Vagina (tissue), 2 donors: ENCODE measurements at places on chromosomes 7 and 10. TPM values are rescaled to one million over a fixed set of nuclear protein-coding genes. Genes with fewer than 3 reads are reported as not detected.

The LOXL4 gene
- 5.2 TPM for total RNA-seq

The OR6B1 gene
- not detected for total RNA-seq

The TEX36 gene
- total RNA-seq: not detected

The AGMO gene
- total RNA-seq: 0.98 TPM

The VTI1A gene
- total RNA-seq: 49.1 TPM

The NUTM2A gene
- total RNA-seq: 0.98 TPM

The SPDYE2B gene
- not detected for total RNA-seq

The RNLS gene
- 13.3 TPM for total RNA-seq

GRCh38 chr7:95529701-95530100 lies 44.0 kb downstream of the ASB4 start:
- H3K27ac ChIP-seq: no peak overlapping the region
- H3K4me3 ChIP-seq: no peak overlapping the region
- H3K36me3 ChIP-seq: no peaks in the 10 kb centered on the region
- no peak for DNase-seq
- no peaks in the 10 kb centered on the region for H3K27me3 ChIP-seq

DNA sequence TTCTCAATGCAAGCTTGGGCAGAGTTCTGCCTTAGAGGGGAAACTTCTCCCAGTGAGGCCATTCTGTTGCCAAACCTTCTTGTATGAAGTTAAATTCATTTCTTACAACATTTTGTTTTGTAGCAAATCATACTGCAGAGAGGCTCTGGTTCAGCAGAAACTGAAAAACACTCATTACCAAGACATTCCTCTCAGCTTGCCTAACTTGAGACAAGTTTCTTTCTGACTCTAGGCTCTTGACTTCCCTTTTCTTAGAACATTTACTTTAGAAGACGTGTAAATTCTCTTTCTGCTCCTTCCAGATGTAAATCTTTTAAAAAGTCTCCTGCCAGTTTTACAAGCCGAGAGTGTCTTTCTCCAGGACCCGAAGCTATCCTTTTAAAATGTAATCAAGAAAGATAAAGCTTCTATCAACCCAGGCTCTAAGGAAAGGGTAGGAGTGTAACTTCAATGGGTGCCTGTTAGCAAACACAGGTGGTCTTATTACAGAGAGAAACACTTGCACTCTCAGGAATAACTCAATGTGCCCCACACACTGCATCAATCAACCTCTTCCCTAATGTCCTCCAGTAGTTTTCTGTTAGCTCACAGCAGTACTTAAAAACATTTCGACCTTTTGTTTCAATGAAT lies 80.5 kb upstream of the TAS2R16 start:
- no peak overlapping the region for H3K27ac ChIP-seq
- no peaks in the 10 kb centered on the region for H3K36me3 ChIP-seq
- no peak overlapping the region for H3K4me3 ChIP-seq
- no peaks in the 10 kb centered on the region for H3K4me1 ChIP-seq

GRCh38 chr7:21923658-21924057 lies 22.0 kb downstream of the CDCA7L start:
- no peak for DNase-seq
- no peaks in the 10 kb centered on the region for H3K27me3 ChIP-seq
- no peaks in the 10 kb centered on the region for H3K36me3 ChIP-seq
- no peak overlapping the region for H3K27ac ChIP-seq
- no peak overlapping the region for H3K4me3 ChIP-seq
- no peaks in the 10 kb centered on the region for H3K4me1 ChIP-seq

DNA sequence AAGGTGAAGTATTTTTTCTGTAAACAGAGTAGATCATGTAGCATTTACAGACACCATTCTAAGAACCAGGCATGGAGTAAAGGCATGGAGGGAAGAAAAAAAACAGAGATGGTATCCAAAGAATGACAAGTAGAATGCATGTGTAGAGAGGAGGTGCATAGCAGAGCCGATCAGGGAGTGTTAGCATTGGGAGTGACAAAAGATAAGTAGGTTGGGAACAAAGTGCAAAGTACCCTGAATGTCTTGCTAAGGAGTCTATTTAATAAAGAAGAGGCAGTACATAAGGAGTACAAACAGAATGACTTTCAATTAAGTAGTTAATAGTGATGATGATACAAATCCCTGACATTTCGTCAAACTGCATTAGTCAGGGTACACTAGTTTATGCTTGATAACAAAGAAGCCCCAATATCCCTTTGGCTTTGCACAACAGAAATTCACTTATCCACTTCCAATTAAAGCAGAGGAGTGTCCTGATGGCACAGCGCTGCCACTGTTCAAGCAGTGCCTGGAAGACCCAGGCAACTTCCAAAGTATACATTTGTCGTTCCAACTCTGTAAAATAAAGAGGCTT lies 371.5 kb downstream of the TNS3 start:
- no peak overlapping the region for H3K4me3 ChIP-seq
- H3K27me3 ChIP-seq: no peaks in the 10 kb centered on the region
- no peaks in the 10 kb centered on the region for H3K36me3 ChIP-seq

GRCh38 chr7:53358269-53358668 lies 322.8 kb downstream of the POM121L12 start:
- H3K27me3 ChIP-seq: no peaks in the 10 kb centered on the region
- H3K4me1 ChIP-seq: no peaks in the 10 kb centered on the region
- H3K4me3 ChIP-seq: no peak overlapping the region
- H3K36me3 ChIP-seq: no peaks in the 10 kb centered on the region
- H3K27ac ChIP-seq: no peak overlapping the region

DNA sequence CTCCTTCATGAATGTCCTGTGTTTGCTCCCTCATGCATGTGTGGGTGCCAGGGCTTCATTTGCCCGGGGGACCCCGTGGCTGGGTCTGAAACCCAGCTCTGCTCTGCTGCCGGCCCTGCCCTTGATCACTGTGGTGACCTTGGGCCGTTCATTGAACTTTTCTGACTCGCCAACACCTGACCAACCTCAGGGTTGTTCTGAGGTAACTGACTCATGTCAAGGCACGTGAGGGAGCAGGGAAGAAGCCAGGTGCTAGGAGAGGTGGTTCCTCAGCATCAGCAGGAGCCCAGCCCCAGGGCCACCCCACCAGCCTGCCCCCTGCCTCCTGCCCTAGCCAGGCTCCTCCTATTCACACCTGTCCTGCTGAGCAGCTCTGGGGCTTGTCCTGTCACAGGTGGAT lies 47.9 kb downstream of the TBATA start:
- H3K27ac ChIP-seq: no peak overlapping the region
- no peak for DNase-seq
- no peaks in the 10 kb centered on the region for H3K27me3 ChIP-seq
- no peak overlapping the region for H3K4me3 ChIP-seq
- H3K36me3 ChIP-seq: no peaks in the 10 kb centered on the region

GRCh38 chr7:5661942-5662341 lies 119.5 kb downstream of the RNF216 start:
- DNase-seq: no peak
- no peak overlapping the region for H3K27ac ChIP-seq
- no peak overlapping the region for H3K4me3 ChIP-seq
- no peaks in the 10 kb centered on the region for H3K36me3 ChIP-seq

GRCh38 chr10:127081851-127082345 lies 114.5 kb downstream of the INSYN2A start:
- H3K4me1 ChIP-seq: no peaks in the 10 kb centered on the region
- DNase-seq: no peak
- H3K36me3 ChIP-seq: no peaks in the 10 kb centered on the region
- H3K4me3 ChIP-seq: no peak overlapping the region
- no peak overlapping the region for H3K27ac ChIP-seq

DNA sequence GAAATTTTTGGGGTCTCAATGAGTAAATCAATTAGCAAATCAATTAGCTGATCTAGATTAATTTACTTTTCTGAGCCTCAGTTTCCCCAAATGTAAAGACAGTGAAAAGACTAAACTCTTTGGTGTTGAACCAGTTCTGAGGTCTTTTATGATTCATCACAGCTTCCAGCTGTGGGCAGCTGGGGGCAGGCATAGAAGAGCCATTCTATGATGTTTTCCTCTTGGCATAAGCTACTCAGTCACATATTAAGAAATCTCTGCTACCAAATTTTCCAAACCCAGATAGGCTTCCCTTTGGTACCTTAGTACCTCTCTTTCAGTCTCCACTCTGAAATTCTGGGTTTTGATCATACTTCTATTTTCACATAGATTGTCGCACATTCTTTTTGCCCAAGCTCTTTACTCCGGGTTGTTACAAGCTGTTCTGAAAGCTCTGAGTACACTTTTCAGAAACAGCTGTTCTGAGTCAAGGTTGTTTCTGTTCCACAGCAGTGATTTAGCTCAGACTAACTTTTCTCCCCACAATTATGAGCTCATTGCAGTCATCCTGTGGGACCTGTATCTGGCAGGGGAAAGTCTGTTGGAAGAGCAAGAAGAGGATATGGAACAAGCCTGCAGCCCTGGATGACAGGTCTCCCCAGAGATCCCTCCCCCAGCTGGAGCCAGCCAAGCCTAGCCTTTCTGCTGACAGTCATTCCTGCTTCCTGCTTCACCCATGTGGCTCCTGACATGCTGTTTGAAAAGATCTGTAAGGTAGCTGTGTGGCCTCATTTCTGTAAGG lies 599.6 kb upstream of the GHITM start:
- H3K27ac ChIP-seq: no peak overlapping the region
- no peak for DNase-seq
- H3K36me3 ChIP-seq: no peaks in the 10 kb centered on the region

DNA sequence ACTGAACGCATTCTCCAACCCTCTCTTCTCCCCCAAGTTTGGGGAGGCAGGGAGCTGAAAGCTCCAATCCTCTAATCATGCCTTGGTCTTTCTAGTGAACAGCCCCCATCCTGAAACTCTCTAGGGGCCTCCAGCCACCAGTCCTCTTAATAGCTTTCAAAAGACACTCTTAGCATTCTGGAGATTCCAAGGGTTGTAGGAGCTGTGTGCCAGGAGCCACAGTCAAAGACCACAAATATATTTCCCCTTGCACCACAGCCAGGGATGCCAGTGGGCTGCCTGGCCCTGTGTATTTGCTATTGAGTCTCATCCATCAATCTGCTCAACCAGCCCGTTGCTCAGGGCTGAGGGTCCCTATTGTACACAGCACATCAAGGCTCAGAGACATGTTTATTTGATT lies 18.5 kb upstream of the MLXIPL start:
- DNase-seq: no peak
- peaks cover under 1% of the 10 kb centered on the region for H3K4me1 ChIP-seq
- H3K27ac ChIP-seq: no peak overlapping the region
- no peak overlapping the region for H3K4me3 ChIP-seq
- H3K36me3 ChIP-seq: no peaks in the 10 kb centered on the region
- H3K27me3 ChIP-seq: no peaks in the 10 kb centered on the region

DNA sequence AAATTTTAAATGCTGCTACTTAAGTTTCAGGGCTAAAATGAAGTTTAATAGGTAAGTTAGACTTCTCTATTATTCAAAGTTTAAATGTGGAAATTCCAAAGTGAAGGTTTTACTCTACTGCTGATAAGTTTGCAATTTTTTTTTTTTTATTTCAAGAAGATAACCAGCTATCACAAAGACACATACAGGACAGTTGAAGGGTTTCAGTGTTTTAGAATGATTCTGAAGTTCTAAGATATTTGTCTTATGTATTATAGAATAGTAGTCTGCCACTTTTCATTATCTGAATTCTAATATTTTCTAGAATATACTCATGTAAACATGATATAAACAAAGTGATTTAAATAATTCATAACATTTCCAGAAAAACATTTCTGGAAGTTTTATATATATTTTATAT lies 7.0 kb upstream of the CD36 start:
- no peak overlapping the region for H3K27ac ChIP-seq
- no peak for DNase-seq
- H3K4me1 ChIP-seq: peaks cover 12% of the 10 kb centered on the region
- H3K36me3 ChIP-seq: no peaks in the 10 kb centered on the region
- H3K4me3 ChIP-seq: no peak overlapping the region
- no peaks in the 10 kb centered on the region for H3K27me3 ChIP-seq

DNA sequence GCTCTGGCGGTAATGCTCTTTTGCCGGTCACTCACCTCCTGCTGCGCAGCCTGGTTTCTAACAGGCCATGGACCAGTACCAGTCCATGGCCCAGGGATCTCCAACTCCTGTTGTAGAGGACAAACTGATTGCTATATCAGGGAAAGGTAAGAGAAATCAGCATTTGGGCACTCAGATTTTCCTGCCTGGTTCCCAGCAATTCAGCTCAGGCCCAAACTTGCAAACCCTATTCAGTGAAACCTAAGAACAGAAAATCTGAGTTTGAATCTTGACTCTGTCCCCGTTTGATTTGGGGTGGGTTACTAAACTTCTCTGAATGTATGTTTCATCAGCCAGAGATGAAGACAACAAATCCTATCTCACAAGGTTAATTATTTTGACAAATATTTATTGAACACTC lies 77.4 kb downstream of the GFRA1 start:
- H3K36me3 ChIP-seq: no peaks in the 10 kb centered on the region
- no peak overlapping the region for H3K4me3 ChIP-seq
- H3K27ac ChIP-seq: no peak overlapping the region

GRCh38 chr7:70480927-70481569 lies 650.9 kb upstream of the GALNT17 start:
- no peaks in the 10 kb centered on the region for H3K4me1 ChIP-seq
- no peak overlapping the region for H3K27ac ChIP-seq
- H3K27me3 ChIP-seq: no peaks in the 10 kb centered on the region

- no peaks in the 10 kb centered on the region for H3K27me3 ChIP-seq
- H3K36me3 ChIP-seq: no peaks in the 10 kb centered on the region
- no peak overlapping the region for H3K4me3 ChIP-seq
- DNase-seq: no peak
- peaks cover 1% of the 10 kb centered on the region for H3K4me1 ChIP-seq
These were observed 7.3 kb downstream of the FGFBP3 start for GRCh38 chr10:91901784-91902677.

GRCh38 chr10:90937645-90938258 lies 16.9 kb upstream of the ANKRD1 start:
- no peak overlapping the region for H3K27ac ChIP-seq
- no peaks in the 10 kb centered on the region for H3K36me3 ChIP-seq
- H3K4me3 ChIP-seq: no peak overlapping the region
- no peaks in the 10 kb centered on the region for H3K27me3 ChIP-seq

DNA sequence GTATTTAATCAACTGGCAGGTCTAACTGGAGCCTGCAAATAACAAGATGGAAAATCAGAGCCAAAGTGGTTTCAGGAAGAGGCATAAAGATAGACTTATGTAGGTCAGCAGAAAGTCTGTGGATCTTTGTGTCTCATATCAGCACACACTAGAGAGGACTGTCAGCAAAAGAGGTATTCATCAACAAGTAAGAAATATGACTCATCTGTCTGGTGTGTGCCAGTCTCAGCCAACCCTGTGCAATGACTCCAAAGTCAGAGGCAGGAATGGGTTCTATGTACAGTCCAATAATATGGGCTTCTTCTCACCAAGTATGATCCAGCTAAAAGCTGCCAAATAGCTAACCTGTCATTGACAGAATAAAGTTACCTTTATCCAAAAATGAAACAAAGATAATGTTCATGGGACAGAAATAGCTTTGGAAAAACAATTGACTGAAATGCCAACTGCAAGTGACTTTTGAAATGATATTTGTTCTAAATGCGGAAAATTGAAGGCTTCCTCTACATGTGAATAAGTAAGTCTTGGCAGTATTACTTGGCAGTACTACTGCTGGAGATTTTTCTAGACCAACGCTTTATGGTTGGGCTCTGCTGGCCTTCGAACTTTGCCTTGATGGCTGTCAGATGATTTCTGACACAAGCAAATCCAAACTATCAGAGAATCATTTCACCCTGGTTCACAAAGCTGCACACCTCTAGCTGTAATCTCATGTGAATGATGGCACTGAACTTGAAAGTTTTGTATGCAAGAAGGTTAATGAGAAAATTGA lies 272.3 kb upstream of the SEMA3C start:
- no peak overlapping the region for H3K27ac ChIP-seq
- DNase-seq: no peak
- H3K4me3 ChIP-seq: no peak overlapping the region
- no peaks in the 10 kb centered on the region for H3K4me1 ChIP-seq
- no peaks in the 10 kb centered on the region for H3K36me3 ChIP-seq
